CD4-positive, alpha-beta T cell treated with Interleukin-1 beta for 1 hour (primary cell): ENCODE measurements at places on chromosomes 11 and 22.
A peak's percentile ranks its signal among the peaks of the same experiment; 100 is the strongest.

- DNase-seq = no peak
Observed at GRCh38 chr11:92888696-92889095, 80.8 kb upstream of the MTNR1B start.

- DNase-seq = no peak
Observed at GRCh38 chr11:95364324-95365295, 133.6 kb upstream of the SESN3 start.

- no peak for DNase-seq
Observed at GRCh38 chr11:63882555-63883242, 34.3 kb downstream of the RCOR2 start.

GRCh38 chr11:114285599-114285998 is 10.6 kb upstream of the NNMT start:
- no peak for DNase-seq

DNA sequence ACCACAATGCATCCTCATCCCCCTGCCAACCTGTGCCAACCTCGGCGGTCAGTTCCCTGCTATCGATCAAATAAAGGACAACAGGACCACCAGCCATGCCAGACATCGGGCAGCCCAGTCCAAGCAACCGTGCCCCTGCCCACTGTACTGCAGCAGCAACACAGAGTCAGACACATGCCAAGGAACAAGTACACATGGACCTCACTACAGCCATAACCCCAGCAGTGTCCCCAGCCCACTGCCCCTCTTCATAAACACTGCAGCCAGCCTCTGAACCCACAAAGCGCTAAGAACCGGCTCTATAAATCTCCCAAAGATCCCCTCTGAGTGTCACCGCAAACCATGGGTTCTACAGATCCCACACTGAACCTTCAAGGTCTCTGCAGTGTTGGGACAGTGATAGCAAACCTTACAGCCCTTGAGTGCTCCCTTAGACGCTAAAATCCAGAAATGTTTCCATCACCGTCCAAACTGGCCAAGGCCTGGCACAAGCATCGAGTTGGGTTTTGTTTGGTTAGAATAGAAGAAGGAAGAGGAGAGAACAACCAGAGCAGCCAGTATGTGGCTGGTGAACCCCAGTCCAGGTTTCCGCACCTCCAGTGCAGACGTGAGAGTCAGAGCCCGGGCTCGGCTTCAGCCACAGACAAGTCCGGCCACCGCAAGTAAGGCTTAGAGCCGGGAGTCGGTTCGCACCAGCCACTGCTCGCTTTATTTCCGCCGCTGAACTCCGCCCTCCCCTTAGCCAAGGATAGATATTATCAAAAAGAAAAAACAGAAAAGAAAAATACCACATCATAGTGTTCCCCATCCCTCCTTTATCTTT is 7.9 kb downstream of the PAX6 start:
- no peak for DNase-seq

DNA sequence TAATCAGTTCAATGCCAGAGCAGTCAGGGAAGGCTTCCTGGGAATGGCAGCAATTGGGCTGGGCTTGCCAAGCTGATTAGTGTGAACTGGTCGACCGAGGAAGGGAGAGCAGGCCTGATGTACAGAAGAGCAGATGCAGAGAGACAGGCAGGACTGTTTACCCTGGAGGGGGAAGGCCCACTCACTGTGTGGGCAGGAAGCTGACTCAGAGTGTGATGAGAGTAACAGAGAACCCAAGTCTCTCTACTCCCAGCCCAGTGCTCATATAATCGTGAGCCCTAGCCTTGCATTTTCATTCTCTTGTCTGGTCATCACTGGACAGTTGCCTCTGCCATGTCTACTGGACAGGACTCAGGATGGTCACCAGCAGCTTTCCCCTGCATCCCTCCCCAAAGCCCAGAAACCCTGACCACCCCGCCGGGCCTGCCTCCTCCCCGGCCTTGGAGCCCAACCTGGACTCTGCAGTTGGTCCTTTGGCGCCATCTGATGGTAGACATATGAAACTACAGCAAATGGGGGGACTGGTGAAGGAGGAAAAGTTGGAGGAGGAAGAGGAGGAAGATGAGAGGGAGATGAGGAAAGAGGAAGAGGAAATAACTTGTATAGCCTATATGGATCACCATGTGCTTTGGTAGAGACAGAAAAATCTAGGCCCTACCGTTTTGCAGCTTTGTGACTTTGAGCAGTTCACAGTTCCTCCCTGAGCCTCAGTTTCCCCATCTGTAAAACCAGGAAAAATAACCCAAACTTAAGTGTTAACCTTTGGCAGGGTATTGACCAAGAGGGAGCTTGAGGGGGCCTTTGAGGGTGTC is 43.4 kb upstream of the PRDM11 start:
- DNase-seq = peak; percentile 68

GRCh38 chr11:19816817-19817216 is 104.2 kb downstream of the NAV2 start:
- no peak for DNase-seq

- DNase-seq = no peak
Observed at GRCh38 chr11:43197379-43197778, 114.4 kb upstream of the API5 start.

DNA sequence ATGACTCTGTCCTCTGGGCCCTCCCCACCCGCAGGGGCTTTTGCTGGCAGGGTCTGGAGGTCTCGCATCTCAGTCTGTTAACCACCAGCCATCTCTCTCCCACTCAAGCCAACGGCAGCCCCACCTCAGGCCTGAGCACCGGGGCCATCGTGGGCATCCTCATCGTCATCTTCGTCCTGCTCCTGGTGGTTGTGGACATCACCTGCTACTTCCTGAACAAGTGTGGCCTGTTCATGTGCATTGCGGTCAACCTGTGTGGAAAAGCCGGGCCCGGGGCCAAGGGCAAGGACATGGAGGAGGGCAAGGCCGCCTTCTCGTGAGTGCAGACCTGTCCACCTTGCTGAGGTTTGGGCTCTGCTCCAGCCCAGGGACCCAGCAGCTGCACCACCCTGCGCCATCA is 44.3 kb upstream of the TTC12 start:
- no peak for DNase-seq

- no peak for DNase-seq
Observed at GRCh38 chr11:109048098-109048497, 373.9 kb upstream of the C11orf87 start.
